H1 (cell line): ENCODE measurements at places on chromosomes 2 and 18. TPM values are rescaled to one million over a fixed set of nuclear protein-coding genes. Genes with fewer than 3 reads are reported as not detected.

CSRNP3 gene
- total RNA-seq = 6.5 and 6.7 TPM in 2 replicates

DNA sequence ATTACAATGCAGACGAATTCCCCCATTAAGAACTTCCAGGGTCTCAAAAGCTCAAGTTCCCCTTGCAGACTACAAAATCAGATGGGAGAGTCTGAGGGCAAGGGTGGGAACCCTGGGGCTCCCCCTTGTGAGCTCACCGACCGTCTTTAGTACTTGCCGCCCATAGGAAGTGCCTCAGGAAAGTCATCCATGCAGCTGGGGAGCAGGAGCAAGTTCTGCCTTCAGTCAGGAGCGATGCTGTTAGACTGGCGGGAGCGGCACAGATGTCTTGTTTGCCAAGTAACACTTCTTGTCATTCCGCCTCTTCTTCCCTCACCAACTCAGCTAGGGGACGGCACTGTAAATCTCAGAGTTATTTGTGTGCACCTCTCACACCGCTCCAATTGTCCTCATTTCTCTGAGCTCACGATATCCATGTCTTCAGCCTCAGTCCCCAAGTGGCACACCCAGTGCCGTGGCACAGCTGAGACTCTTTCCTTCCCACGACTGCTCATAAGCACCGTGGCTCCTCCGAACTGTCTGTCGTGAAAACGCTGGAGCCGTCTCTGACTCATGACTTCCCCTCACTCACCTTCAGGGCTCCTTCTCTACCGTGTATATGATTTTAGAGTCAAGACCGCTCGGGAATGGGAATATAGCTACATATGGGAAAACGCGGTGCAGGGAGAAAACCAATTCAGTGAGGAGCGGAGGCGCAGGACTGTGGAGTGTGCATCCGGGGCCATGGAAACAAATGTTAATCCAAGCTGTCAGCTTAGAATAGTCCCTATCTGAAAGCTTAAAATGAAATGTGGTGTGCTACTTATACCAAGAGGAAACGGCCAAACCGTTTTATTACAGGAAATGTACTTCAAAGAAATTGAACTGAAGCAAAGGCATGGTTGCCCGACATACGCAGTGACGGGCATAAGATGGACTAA is 34.0 kb downstream of the UXS1 start:
- no peaks in the 10 kb centered on the region for H3K27me3 ChIP-seq
- no peak overlapping the region for H3K27ac ChIP-seq

GRCh38 chr2:67246791-67247190 is 150.3 kb upstream of the ETAA1 start:
- H3K4me3 ChIP-seq = no peak overlapping the region
- no peak for DNase-seq
- H3K36me3 ChIP-seq = no peaks in the 10 kb centered on the region

DNA sequence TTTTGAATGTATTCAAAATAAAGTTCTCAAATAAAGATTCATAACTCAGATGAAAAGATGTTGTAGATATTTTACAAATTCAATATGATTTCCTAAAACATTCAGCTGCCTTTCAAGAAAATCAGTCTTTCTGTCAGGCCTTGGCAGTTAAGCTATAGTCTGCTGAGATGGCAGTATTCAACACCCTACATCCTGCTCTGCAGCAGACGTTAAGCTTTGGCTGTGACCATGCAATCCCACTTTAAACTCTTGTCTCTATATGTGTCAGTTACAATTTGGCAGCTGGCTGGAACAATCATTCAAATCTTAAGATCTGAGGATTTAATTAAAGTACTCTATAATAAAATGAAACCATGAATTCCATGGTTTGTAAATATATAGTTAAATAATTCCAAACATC is 567.3 kb upstream of the ZNF804A start:
- 0 out of 2 replicates have a peak, but pooled peaks cover 2% of the 10 kb centered on the region for H3K4me1 ChIP-seq
- DNase-seq = no peak
- no peak overlapping the region for H3K27ac ChIP-seq
- no peaks in the 10 kb centered on the region for H3K27me3 ChIP-seq
- H3K36me3 ChIP-seq = no peaks in the 10 kb centered on the region
- H3K4me3 ChIP-seq = no peak overlapping the region

DNA sequence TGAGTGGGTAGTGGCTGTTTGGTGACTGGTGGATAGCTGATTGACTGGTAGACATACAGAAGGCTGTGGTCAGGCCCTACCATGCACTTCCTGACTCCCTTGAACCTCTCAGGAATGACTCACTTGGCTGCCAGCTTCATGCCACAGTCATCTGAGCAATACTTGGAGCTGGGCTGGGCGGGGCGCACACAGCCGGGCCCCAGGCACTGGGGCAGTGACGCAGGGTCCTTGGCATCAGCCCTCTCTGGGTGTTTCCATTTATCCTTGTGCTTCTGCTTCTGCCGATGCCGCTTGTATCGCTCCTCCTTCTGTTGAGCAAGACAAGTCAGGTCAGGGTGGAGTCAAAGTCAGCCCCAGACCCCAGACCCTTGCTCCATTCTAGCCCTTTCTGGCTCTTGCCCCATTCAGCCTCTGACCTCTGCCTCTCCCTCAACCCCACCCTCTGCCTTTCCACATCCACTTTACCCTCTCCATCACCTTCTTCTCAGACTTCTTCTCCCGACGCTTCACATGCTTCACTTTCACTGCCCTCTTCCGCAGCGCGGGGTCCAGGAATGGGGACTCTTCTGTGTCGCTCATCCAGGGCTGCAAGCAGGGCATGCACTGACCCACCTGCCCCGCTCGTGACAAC is 3.0 kb upstream of the MBD1 start:
- H3K27ac ChIP-seq = no peak overlapping the region
- peaks cover 8% of the 10 kb centered on the region; the same call in 1 of the 2 replicates for H3K4me1 ChIP-seq
- H3K36me3 ChIP-seq = peaks cover 3% of the 10 kb centered on the region
- no peak for DNase-seq
- no peak overlapping the region for H3K4me3 ChIP-seq

GRCh38 chr2:237509905-237510304 is 22.9 kb downstream of the MLPH start:
- no peak overlapping the region for H3K4me3 ChIP-seq
- 0 out of 2 replicates have a peak, but pooled peaks cover 5% of the 10 kb centered on the region for H3K36me3 ChIP-seq
- H3K4me1 ChIP-seq = peaks cover 2% of the 10 kb centered on the region
- H3K27ac ChIP-seq = no peak overlapping the region
- DNase-seq = no peak

GRCh38 chr2:102080451-102081242 is 61.9 kb upstream of the IL1R1 start:
- no peaks in the 10 kb centered on the region for H3K36me3 ChIP-seq
- H3K4me3 ChIP-seq = no peak overlapping the region
- no peak overlapping the region for H3K27ac ChIP-seq
- H3K4me1 ChIP-seq = no peaks in the 10 kb centered on the region
- H3K27me3 ChIP-seq = no peaks in the 10 kb centered on the region

DNA sequence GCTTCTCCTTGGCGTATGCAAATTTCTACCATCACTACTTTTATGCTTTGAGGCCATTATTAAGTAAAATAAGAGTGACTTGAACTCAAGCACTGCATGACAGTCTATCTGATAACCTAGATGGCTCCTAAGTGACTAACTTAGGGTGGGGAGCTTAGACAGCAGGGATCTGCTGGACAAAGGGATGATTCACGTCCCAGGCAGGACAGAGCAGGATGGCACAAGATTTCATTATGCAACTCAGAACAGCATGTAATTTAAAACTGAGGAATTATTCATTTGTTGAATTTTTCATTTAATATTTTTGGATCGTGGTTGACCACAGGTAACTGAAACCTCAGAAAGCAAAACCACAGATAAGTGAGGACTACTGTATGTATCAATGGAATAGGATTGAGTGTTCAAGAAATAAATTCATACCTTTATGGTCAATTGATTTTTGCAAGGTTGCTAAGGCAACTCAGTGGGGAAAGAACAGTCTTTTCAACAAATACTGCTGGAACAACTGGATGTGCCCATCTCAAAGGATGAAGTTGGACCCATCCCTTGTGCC is 115.3 kb downstream of the MBD2 start:
- H3K36me3 ChIP-seq = no peaks in the 10 kb centered on the region
- H3K4me3 ChIP-seq = no peak overlapping the region
- H3K27me3 ChIP-seq = no peaks in the 10 kb centered on the region
- H3K4me1 ChIP-seq = no peaks in the 10 kb centered on the region
